ENCODE measurements at places on chromosomes 4 and X.

GRCh38 chr4:4254199-4254598 lies 6.2 kb upstream of the TMEM128 start:
- no peak for DNase-seq

DNA sequence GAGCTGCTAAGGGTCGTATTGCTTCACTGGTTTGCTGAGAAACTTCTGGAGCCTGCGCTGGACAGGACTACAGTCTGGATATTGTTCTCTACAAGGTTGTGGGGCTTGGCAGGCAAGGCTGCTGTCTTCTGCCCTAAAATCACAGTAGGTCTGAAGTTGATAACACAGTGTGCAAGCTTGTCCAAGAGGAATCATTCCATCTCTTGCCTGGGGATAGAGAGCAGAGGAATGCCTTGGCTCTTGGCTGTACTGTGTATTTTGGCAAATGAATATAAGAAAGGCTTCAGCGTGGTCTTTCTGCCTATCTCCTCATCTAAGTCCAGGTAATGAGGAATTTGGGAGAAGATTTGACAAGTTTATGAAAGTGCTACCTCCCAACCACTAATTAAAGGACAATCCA lies 9.4 kb upstream of the RASL11B start:
- no peak for DNase-seq

DNA sequence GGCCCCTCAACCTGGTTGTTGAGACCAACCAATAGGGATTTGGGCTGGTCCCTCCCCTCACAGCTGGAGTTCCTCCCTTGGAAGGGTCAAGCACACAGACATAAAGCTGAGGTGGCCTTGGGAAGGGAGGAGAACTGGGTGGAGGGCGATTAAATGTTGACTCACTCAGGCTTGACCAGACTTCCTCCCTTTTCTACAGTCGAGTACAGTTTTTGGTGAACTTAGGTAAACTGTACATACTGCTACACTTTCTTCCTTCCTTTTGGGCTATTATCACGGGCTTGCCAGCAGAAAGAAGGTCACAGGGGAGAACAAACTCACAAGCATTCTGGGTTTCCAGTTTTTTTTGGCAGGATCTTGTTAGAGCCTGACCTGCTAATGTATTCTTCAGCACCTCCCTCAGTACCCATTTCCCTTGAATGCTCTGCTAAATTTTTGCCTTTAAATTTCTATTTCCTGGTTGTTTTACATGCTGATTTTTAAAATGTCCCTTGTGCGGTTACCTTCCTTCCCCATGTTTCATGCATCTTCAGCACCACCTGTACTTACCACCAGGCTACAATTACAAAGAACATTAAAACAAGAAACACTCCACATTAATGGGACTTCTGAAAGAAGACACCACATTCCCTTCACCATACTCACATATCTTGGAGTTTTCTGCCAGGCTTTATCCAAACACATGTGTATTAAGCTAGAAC lies 135.2 kb upstream of the RASGEF1B start:
- no peak for DNase-seq

- no peak for DNase-seq
Observed at GRCh38 chr4:165384186-165384585, 5.4 kb downstream of the CPE start.

GRCh38 chrX:48728653-48729052 lies 32.1 kb downstream of the SUV39H1 start:
- no peak for DNase-seq

DNA sequence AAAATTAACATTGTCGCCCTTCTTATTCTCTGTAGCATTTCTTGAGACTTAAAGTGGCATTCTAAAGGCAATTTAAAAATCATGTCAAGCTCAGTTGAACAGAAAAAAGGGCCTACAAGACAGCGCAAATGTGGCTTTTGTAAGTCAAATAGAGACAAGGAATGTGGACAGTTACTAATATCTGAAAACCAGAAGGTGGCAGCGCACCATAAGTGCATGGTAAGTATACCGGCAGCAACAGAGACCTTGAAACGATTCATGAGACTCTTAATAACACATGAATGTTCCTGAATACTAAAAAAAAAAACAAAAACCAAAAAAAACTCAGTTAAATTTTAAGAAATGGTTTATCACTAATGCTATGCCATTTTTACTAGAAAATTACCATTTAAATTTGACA lies 82.4 kb upstream of the HPRT1 start:
- DNase-seq: peak; percentile 63

DNA sequence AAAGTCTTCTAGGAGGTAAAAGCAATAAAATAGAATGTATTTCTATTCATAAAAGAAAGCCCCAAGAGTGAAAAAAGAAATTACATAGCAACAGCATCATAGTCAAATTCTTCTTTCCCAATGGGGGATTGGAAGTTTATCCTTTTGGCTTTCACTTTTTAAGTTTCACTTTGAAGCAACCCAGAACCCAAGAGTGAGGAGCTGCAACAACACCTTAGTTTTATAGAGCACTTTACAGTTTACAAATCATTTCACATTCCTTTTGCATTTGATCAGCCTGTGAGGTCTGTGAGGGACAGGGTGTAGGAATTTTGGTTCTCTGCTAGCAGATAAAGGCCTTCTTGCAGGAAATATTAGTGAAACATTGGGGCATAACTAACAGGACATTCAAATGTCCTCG lies 112.0 kb upstream of the NDP start:
- DNase-seq: no peak

DNA sequence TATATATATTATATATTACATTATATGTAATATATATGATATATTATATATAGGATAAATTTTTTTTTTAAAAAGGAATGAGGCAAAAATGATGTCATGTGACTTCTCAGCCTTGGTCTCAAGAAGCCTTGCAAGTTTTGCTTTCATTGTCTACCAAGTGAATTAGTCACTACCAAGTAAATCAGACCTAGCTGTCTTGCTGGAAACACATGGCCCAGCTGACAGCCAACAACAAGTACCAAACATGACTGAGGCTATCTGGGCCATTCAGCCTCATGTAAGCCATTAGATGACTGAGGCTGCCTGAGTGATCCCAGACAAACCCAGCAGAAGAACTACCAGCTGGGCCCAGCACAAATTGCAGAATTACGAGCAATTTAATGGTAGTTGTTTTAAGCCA lies 44.9 kb downstream of the HAND2 start:
- peak; percentile 76 for DNase-seq

- DNase-seq: no peak
Observed at GRCh38 chrX:146707781-146708180, 101.8 kb upstream of the CXorf51B start.

DNA sequence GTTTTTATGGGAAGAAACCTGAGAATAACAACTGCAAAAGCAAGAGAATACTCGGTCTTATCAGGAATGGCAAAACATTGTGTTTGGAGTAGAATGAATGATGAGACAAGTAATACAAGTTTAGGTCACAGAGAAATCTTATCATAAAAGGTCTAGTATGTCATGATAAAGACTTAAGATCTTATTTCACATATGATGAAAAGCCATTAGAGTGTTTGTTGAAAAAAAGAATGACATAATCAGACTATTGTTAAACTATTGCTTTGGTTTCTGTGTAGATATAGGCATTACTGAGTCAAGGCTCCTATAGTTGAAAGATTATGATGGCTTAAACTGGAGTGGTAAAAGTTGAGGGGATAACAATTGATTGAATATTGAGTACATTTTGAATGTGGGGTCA lies 603.6 kb downstream of the CCSER1 start:
- DNase-seq: no peak

GRCh38 chr4:102684610-102685052 lies 76.1 kb downstream of the MANBA start:
- peak; percentile 70 for DNase-seq

GRCh38 chr4:149584722-149585121 lies 230.9 kb downstream of the IQCM start:
- peak; percentile 39 for DNase-seq

DNA sequence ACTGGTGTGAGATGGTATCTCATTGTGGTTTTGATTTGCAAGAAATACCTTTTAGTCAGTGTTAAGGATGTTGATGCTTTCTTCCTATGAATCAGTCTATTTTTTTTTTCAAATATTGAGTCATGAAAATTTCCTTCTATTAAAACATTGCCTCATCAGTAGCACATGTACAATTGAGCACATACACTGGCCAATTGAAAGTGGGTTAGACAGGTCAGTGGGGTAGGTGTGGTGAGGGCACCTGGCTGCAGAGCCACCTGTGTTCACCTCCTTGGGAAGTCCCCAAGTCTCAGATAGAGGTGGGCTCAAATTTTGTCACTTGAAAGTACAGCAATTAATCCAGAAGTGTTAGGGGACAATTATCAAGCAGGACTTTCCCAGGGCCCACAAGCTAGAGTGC lies 243.7 kb downstream of the SPRY1 start:
- peak; percentile 83 for DNase-seq

DNA sequence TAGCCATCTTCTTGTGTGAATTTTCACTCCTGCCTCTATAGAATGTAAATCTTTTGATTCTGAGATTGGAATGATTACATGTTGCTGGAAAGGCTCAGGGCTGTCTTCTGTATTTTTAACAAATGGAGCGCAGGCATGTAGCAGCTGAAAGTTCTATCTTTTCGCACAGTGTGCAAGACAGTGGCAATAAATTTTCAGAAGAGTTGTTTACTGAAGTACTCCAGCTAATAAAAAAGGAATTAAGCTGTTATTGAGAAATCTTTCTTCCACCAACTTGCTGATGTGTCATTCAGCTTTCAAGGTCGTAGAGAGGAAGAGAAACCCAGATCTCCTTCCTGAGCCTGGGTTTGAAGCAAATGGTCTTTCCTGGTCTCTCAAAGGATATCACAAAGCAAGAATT lies 122.0 kb upstream of the PUDP start:
- DNase-seq: peak; percentile 75

DNA sequence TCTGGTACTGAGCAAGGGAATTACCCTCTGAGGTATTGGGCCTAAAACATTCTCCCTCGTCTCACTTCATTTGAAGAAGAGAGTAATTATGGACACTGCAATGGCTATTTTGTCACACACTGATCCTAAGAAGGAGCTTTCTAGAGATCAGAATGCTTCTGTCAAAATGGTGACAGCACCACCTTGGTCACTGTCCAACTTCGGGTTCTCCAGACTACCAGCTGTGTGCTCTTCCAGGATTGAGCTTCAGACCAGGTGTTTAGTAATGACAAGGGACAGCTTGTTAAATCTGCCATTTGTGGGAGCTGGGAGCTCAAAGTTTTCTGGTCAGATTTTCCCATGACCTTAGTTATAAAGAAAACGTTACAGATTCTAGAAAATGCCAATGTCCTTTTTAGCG lies 105.4 kb downstream of the POLA1 start:
- no peak for DNase-seq

GRCh38 chr4:147761218-147761883 lies 29.5 kb downstream of the ARHGAP10 start:
- DNase-seq: no peak

GRCh38 chr4:55907469-55907868 lies 41.3 kb upstream of the CEP135 start:
- DNase-seq: no peak

DNA sequence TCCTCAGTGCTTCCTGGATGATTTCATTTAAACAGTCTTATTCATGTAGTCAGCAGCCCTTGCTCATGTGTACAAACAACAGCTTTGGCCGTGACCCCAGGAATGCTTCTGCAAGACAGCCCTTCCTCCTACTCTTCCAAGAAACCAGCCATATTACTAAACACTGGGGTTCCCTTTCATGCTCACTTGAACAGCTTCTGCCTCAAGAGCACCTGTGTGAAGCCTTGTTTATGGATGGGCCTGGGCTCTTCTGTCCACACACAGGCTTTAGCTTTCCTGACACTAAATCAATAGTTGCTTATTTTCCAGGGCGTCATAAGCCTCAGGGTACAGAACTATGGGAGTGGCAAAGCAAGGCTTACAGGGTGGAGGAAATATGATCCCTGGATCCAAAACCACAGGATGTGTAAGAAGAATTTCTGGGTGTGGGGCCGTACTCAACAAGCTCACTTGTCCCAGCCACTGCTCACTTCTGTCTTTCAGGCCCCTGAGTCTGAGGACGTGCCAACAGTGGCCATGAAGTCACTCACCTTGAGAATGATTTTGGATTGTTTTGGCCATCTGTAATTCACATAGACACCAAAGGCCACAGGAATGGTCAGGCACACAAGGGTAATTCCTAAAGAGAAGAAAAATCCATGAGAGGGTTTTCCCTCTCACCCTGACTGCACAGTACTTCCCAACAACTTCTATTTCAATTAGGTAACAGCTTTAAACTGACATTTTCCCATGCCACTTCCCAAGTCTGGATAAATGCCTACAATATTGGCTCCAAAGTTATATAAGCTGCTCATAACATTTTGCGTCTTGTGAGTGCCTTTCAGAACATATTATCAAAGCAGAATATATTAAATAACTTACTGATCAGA lies 17.7 kb downstream of the SLC10A6 start:
- DNase-seq: peak; percentile 93

DNA sequence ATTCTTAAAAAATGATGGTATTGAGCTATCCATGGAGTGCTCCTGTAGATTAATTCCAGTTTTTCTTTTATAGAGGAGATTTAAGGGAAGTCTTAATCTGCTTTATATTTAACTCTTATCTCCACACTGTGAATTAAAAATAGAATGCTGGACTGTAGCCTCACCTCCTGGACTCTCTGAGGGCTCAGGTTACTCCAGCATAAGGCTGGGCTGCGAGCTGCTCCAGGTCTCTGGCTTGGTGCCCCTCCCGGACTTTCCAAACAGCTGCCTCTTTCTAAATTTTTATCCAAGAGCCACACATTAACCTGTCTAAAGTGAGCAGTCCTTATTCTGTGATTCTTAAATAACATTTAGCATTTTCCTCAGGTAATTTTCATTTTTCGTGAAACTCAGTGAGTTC lies 218.7 kb upstream of the JADE1 start:
- no peak for DNase-seq

DNA sequence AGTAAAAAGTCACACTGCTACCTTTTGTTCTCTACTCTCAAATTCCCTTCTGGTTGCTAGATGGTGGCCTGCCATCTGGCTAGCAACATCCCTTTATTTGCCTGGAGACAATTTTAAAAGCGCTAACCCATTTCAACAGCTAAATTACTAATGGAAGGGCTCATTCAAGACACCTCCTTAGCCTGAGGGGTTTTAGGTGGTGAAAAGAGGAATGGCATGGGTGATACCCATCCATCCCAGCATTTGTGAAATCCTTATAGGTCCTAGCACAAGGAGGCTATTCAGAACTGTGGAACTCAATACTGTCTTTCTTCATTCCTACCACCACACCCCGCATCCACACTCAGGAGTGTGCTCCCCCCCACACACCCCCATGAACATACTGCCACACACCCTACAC lies 33.5 kb downstream of the ARHGEF9 start:
- no peak for DNase-seq

DNA sequence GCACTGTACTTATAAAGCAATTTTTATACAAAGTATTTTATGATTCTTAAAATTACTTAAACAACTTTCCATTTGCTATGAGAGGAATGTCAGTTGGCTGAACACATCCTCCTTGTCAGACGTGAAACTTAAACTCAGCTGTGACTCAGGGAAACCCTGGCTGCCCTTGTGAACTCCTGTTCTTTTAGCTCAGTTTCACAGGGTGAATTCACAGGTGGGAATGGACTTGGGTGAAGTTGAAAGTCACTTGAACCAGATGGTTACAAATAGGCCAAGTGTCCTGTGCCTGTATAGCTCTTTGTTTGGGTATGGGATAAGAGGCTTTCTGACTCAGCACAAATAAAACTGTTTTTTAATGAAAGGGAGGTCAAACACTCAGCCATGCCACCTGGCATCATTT lies 67.4 kb upstream of the FAM47B start:
- peak; percentile 56 for DNase-seq

Data from amniotic epithelial cell (primary cell).